ENCODE measurements at places on chromosomes 3 and 15. TPM values are rescaled to one million over a fixed set of nuclear protein-coding genes. Genes with fewer than 3 reads are reported as not detected.

- no peak for DNase-seq
These were observed 135.4 kb upstream of the CBLB start for GRCh38 chr3:106004137-106004681.

- no peak for DNase-seq
These were observed 205.9 kb upstream of the MDFIC2 start for GRCh38 chr3:70518356-70518755.

The EOMES gene
- not detected for total RNA-seq

DNA sequence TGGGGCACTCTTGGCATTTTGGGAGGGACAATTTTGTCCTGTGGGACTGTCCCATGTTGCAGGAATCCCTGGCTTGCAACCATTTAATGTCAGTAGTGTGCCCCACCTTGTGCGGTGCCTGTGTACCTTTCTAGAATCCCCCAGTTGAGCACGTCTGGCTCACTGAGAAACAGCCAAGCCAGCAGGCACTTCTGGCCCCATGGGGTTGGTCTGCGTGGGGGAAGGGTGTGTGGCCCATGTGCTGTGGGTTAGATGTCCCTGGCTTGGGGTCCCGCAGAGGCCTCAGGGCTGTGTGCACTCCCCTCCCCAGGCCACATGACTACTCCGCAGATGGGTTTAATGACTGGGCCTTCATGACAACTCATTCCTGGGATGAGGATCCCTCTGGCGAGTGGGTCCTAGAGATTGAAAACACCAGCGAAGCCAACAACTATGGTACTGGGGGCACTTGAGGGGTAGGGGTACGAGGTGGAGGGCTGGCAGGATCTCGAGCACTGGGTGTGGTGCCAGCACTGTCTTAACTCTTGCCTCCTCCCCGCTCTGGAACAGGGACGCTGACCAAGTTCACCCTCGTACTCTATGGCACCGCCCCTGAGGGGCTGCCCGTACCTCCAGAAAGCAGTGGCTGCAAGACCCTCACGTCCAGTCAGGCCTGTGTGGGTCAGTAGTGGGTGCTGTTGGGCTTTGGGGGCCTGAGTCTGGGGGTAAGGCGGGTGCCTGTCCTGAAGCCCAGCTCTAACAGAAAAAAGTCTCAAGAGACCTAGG, 3.7 kb upstream of the FES start:
- no peak for DNase-seq

The NPAP1 gene
- total RNA-seq = 0.07 TPM

The AP3B2 gene
- under 0.01 TPM for total RNA-seq

The CRBN gene
- total RNA-seq = 18.7 TPM

GRCh38 chr3:150543531-150543930, 2.8 kb downstream of the SERP1 start:
- no peak for DNase-seq

DNA sequence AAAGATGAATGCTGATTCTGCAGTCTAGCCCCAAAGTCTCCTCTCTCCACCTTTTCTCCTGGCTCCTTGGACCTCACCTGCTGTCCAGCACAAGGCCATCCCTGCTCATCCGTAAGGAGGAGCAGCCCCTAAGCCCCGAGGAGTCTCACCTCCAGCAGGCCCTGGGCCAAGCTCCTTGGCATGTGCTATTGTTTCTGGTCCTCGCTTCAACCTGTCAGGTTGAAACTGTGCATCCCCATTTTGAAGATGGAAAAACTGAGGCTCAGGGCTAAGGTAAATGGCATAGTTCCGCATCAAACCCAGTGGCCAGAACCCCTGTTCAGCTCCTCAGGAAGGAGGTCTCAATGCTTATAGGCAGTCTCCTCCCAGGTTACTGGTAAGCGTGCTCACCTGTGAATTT, 26.1 kb downstream of the CHDH start:
- DNase-seq = no peak

- DNase-seq = no peak
These were observed 742 bp downstream of the CAMKV start for GRCh38 chr3:49868862-49869466.

DNA sequence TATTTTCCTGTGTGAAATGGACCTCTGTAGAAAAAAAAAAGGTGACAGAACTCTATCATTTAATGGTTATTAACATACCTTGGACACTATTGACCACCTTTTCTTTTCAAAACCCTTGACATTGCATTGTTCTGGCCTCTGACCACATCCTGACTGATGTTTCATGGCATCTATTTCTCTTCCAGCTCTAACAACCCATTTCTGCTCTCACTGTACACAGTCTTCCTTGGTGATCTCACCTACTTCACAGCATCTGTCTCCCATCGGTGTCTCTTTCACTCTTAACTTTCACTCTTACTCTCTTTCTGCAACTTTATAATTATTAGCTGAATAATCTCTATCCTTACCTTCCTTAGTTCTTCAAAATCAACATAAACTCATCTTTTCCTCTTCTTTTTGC, 217.4 kb upstream of the CD96 start:
- no peak for DNase-seq

DNA sequence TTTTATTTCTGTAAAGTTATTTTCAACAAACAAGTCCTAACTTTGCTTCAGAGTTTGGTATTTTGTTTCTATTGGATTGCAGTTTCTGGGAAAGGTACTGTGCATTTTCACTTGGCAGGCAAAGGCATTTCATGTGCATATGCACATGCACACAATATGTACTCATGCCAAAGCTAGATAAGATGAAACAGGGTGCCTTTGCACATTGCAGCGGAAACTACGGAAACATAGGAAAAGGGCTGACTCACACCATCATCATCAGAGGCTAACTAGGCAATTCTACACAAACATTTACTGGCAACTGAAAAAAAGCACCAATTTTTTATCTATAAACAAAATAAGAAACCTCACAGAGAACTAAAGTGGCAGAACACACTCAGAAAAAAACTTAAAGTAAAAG, 550.6 kb upstream of the NECTIN3 start:
- DNase-seq = no peak

- DNase-seq = no peak
These were observed 49.5 kb upstream of the SELENOK start for GRCh38 chr3:53941184-53941583.

- DNase-seq = no peak
These were observed 154.2 kb upstream of the TSPAN3 start for GRCh38 chr15:77225088-77225487.

GRCh38 chr3:4821975-4822374, 157.3 kb upstream of the BHLHE40 start:
- DNase-seq = no peak

The ARHGEF26 gene
- 2.9 TPM for total RNA-seq

DNA sequence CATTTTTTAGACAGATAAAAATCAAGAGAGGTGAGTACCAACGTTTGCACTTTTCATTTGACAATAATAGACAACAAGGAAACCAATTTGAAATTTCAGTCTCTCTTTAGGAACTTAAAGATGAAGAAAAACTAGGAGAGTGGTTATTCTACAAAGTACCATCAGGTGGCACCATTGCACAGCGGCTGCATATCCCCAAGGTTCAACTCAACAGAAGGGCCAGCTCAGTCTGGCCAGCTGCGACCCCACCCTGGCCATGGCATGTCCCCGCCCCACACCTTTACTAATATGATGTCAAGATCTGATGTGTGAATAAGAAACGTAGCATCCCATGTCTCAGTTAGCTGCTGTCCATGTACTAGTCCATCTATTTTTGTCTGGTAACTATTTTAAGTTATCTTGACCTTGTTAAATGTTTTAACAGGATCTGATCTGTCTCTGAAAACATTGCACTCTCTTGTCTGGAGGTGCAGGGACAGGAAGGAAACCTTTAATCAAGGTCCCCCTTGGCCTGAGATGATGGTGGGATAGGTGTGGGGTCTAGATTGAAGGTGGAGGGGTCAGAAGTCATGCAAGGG, 35.5 kb upstream of the CGNL1 start:
- DNase-seq = no peak

The RNU5B-1 gene
- total RNA-seq = not detected

The FBN1 gene
- total RNA-seq = 75.2 TPM

The COMMD4 gene
- 236 TPM for total RNA-seq

Measured in epithelial cell of proximal tubule (primary cell).